ENCODE measurements at places on chromosomes 13 and 19.

- no peak for DNase-seq
These were observed 3.2 kb downstream of the PRTN3 start for GRCh38 chr19:843836-844545.

GRCh38 chr13:30116379-30116778 is 191.0 kb downstream of the KATNAL1 start:
- DNase-seq, result no peak

- no peak for DNase-seq
These were observed at the start of gene APOE for GRCh38 chr19:44905437-44906160. TSS of gene APOE (plus strand) at chr19:44905796. CDS start at chr19:44906625, 829 bp downstream.

DNA sequence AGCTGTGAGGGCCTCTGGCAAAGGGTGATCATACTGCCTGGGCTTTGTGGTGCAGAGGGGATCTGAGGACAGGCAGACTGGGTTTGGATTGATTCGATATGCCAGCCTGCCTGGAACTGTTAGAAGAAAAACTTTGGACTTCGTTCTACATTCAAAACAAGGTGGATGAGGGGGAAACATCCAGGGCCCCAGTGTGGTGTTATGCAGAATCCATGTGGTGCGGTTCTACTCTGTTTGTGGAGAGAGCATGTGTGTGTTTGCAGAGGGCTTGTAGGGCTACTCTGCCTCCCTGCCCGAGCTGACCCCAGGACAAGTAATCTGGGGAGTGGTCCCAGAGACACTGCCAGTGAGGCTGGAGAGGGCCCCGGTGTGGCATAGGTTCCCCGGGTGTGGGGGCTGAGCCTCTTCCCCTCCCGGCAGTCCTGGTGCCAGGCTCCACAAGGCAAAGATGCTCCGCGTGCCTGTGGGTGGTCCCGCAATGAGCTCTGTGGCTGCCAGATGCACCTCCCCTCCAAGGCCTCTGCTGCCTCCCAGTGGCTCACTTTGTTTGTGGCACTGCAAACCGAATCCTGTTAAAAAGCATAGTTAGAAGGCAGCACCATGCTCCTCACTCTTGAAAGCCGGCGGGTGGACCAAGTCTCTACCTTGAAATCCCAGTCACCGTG is 22.3 kb upstream of the TFDP1 start:
- DNase-seq, result peak; percentile 30

- DNase-seq, result no peak
These were observed 147.2 kb upstream of the ZNF536 start for GRCh38 chr19:30224689-30225606.

GRCh38 chr13:30107521-30108136 is 199.7 kb downstream of the KATNAL1 start:
- no peak for DNase-seq

DNA sequence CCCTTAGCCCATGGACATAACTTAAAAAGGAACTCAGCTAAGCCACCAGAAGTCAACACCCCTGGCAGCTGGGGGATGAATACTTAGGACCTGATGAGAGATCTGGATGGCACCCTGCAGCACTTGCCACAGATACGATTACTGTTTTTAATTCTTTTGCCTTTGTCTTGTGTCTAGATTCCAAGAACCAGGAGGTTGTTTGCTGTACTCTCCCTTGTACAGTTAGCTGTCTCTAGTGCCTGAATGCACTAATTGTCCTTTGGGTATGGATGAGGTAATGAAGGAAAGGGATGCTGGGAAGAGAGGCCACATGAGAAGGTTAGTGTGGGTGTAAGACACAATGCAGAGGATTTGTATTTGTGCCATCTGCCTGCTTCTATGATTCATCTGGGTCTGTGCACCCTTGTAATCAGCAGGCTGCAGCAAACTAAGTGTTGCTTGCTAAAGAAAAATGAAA is 385.8 kb downstream of the KCNRG start:
- no peak for DNase-seq

- no peak for DNase-seq
These were observed 20.9 kb downstream of the ZNF536 start for GRCh38 chr19:30393046-30393445.

- no peak for DNase-seq
These were observed 7.0 kb downstream of the KLF5 start for GRCh38 chr13:73065665-73066340.

DNA sequence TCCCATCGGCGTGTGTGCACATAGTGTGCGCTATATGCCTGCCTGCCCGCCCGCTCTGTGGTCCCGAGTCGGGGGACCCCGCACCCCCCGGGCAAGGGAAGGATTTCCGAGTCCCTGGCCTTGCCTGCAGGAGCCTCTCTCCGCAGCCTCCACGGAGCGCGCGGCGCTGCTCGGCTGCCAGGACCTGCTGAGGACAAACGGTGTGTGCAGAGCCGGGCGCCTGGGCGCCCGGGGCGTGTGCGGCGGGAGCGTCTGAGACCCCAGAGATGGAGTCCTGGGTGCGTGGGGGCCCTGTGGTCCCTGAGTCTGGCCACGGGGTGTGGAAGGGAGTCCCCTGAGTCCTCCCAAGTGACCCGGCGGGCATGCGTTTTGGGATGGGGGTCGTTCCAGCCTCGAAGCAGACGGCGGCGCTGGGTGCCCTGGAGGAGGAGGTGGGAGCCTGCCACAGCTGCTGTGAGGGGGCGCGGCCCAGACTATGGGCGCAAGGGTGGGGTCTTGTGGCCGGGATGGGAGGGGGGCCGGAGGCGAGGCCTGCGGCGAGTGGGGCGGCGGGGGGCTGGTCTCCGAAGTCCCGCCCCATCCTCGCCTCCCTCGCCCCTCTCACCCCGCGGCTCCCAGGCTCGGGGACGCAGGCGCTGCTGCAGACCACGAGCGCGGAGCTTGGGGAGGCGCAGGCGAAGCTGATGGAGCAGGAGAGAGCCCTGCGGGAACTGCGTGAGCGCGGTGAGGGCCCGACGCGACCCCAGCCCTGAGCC is 25.3 kb downstream of the CLEC4M start:
- DNase-seq, result no peak

GRCh38 chr19:42176990-42177685 is 40.3 kb downstream of the DEDD2 start:
- peak; percentile 31 for DNase-seq

- no peak for DNase-seq
These were observed 1390.6 kb downstream of the UQCRFS1 start for GRCh38 chr19:27822336-27822735.

GRCh38 chr19:47322058-47322457 is 9.9 kb upstream of the C5AR2 start:
- DNase-seq, result no peak

- DNase-seq, result no peak
These were observed 367.4 kb downstream of the SPRY2 start for GRCh38 chr13:79973533-79973963.

DNA sequence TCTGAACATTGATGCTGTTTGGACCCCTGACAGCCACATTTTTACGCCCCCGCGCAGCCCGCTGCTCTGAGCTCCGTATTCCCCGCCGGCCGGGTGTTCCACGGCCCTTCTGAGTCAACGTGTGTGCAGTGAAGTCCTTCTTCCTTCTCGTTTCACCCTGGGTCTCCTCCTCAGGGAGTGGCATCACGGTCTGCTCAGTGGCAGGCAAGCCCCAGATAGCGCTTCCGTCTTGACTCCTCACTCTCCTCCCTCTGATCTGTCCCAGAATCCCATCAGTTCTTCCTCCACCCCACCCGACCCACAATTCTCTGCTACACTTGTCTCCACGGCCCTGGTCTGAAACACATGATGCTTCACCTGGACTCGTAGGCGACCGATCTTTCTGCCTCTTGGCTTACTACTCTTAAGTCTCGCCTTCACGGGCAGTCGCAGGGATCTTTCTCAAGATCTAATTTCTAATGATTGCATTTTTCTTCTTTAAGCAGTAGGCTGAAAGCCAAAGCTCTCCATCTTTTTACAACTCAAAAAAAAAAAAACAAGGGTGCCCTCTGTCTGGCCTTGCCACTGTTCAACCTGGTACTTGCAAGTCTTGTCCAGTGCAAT is 33.9 kb downstream of the CCNE1 start:
- DNase-seq, result no peak

- DNase-seq, result no peak
These were observed 54.9 kb downstream of the SIAH3 start for GRCh38 chr13:45796426-45797235.

DNA sequence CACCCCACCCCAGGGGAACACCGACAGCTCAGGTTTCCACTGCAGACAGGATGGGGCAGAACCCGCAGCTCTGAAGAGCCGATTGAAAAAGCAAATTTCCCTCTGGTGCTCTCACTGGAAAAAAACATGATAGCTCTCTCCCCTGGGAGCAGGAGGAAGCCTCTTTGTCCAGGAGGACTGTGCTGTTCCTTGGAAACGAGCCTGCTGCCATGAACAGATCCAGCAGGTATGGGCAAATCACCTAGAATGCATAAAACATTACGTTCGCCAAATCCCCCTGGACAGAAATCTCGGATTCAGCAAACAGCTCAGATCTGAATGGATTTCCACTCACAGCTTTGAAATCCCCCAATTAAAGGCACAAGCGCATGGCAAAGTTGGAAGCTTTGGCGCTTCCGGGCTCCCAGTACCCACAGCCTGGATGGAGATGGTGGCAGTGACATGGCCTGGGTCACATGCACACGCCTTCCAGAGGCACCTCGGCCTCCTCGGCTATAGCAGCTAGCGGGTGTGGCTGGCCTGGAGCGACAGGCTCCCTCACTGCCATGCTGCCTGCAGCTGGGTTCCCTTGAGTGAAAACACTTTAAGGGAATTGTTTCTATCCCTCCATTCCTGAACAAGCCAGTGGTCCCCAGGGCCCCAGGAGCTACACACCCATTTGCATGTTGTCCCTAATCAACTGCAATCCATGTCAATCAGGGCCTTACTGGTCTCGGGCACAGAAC is 59.1 kb downstream of the CEBPG start:
- no peak for DNase-seq

- no peak for DNase-seq
These were observed 245.6 kb downstream of the DACH1 start for GRCh38 chr13:71621174-71622124.

DNA sequence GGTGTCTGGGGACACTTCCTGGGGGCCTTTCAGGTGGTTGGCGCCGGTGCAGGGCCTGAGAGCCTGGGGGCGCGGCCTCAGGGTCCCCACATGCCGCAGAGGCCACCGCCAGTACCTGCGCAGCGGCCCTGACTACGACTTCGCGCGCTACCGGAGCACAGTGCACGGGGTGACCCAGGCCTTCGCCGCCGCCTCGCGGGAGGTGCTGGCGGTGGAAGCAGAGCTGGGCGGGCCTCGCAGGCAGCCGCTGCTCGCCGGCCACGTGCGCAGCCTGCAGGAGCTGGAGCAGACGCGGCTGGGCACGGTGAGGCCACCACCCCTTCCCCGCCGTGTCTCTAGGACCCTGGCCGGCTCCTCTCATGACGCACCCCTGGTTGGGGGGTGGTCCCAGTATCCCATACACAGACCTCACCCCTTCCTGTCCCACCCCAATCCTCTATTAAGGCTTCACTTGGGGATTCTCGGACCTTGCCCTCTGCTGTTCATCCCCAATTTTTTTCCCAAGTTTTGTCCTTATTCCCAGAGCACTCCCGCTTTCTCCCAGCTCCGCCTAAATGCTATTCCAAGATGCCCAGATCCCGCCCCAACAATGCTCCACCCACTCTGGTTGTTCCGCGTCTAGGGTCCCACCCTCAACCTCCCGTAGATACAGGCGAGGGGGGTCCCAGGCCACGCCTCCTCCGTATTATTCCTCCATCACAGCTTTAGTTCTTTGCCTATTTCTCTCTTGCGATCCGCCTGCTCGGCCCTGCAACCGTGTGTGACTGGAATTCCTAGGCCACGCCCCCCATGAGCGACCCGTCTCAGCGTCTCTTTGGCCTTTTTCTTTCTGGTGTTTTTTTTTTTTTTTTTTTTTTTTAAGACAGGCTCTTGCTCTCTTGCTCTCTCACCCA is 1.0 kb downstream of the REX1BD start:
- no peak for DNase-seq

GRCh38 chr19:29467824-29468401 is 57.9 kb upstream of the VSTM2B start:
- no peak for DNase-seq

- DNase-seq, result no peak
These were observed 530.0 kb downstream of the PCDH9 start for GRCh38 chr13:66700117-66700601.

- no peak for DNase-seq
These were observed 31.1 kb upstream of the CYP2S1 start for GRCh38 chr19:41161903-41162302.

GRCh38 chr13:21106089-21106488 is 44.7 kb upstream of the LATS2 start:
- DNase-seq, result no peak

DNA sequence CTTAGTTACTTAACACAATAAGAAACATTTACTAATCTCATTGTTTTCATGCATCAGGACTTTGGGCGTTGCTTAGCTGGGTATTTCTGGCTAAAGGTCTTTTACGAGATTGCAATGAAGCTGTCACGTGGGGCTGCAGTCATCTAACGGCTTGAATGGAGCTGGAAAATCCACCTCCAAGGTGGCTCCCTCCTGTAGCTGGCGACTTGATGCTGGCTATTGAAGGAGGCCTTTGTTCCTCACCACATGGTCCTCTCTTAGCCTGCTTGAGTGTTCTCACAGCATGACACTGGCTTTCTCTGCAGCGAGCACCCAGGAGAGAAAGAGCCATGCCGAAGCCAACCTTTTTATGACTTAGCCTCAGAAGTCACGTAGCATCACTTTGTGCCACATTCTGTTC is 92.0 kb downstream of the NHLRC3 start:
- no peak for DNase-seq

Data from stimulated activated CD8-positive, alpha-beta memory T cell treated with anti-CD3 and anti-CD28 coated beads, Interleukin-7, amount 100 ng/mL, for 24 hours (primary cell).